ENCODE measurements at places on chromosomes 7 and 10.

GRCh38 chr7:72230281-72230680, 181.9 kb downstream of the CALN1 start:
- no peak for DNase-seq

- DNase-seq, result no peak
Observed at GRCh38 chr10:6314620-6315205, 112.0 kb downstream of the PFKFB3 start.

- no peak for DNase-seq
Observed at GRCh38 chr10:80561950-80562349, 24.2 kb downstream of the SH2D4B start.

GRCh38 chr7:56157238-56157790, 41.1 kb upstream of the NUPR2 start:
- DNase-seq, result no peak

DNA sequence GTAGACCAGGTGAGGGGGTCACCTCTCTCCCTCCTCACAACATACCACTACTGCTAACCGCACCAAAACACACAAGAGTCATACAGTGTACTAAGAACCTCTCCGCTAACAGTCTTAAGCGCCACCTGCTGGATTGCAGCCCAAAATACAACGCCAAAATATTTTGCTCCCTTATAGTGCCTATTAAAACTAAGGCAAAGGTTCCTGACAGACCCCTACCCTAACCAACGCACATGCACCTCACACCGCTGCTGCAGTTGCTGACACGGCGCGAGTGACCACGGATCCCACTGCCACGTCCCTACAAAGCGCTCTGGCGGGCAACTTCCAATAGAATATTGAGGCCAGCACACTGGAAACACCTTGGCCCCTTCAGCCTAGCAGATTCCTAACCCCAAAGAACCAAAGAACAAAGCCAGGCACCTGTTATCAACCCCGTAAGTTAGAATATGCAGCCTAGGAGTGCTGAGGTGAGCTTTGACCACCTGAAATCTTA, 563.6 kb upstream of the SEMA3D start:
- DNase-seq, result no peak

DNA sequence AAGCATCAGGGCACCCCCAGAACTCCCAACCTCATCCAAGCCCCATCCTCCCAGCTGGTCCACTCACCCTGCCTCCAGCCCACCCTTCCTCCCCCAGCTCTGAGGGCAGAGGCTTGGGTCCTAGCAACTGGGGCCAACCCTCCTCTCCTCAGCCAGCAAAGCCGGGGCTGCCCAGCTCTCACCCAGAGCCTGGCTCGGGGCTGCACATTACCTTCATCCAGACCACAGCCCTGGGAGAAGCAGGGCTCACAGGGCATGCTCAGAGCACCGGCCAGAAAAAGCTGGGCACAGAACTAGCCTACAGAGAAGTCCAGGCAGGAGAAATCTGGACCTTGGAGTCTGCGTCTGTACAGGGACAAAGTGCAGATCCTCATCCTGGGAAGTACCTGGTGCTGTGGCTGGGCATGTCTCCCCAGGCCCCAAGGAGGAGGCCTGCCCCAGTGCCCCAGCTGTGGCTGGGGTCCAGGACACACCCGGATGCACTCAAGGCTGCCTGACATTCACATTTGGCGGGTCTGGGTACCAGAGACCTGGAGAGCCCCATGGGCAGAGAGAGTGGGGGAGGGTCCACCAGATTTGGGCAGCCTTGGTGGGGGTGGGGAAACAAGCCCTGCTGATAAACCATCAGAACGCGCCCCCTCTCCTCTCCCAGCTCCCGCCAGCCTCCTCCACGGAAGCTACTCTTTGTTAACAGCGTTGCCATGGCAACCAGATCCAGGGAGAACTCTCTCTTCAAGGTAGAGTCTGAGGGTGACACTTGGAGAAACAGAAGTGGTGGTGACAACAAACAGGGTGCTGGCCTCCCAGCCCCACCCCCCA, 5.1 kb downstream of the RASGEF1A start:
- no peak for DNase-seq

DNA sequence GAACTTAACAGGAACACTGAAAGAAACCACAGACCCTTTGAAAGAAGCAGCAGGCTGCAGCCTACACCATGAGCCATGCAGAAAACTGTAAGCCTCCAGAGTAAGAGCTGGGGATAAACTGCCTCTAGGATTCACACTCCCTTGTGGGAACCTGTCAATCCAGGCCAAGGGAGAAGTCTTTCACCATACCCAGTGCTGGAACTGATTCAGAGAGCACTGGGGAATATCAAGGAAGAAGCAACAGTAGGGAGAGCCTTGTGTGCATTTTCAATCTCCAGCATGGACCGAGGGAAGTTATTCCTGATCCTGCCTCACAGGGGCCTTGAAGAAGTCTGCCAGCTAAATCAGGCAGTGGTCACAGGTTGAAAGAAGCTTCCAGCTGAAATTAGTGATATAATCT, 282.2 kb downstream of the AGMO start:
- no peak for DNase-seq

DNA sequence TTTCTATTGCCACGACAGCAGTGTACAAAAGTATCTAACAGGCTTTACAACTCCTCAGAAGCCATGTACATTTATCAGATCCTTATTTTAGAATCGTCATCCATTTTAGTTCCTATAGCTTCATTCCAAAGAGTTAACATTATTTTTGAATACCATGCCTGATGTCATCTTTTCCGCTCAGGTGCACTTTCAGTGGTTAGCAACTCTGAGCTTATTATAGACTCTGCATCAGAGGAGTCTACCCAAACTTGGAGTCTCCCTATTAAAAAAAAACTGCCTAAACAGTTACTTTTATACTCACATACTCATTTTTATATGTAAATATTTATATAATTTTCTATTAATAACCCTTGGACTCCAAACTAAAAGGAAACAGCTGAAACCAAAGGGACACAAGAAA, 31.6 kb upstream of the PRSS37 start:
- no peak for DNase-seq

- DNase-seq, result no peak
Observed at GRCh38 chr7:6273917-6274630, 1.6 kb upstream of the CYTH3 start.

DNA sequence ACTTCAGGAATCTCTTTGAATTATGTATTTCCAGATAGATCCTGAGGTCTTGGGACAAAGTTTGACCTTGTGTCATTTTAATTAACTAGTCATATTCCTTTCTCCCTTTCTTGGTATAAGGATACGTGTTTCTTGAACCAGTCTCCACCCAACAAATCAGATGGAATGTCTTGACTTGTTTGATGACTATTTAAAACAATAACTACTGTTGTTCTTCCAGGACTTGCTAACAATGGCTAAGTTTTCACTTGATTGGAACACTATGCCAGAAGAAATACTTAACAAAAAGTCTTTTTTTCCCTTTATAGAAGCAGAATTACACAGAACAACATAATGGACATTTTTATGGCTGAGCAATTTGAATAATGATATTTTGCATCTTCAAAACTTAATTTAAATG, 43.0 kb upstream of the WIPF3 start:
- DNase-seq, result no peak

DNA sequence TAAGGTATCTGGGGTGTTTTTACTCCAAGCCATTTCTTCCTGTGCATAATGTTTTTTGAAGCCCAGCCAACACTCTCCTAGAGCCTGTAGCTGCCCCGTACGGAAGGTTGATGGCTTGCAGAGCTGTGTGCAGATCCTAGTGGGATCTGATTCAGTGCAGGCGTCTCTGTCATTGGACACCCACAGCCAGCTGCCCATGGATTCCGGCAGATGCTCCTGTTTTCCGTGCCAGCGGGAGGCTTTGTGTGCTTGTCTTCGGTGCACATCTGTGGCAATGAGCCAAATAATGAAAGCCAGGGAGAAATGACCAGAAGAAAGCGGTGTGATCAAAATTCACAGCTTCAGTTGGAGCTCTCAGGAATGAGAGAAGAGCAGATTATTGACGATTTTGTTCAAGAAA, 426.4 kb downstream of the TYW1 start:
- no peak for DNase-seq

- DNase-seq, result no peak
Observed at GRCh38 chr7:30983914-30984247, 20.1 kb downstream of the GHRHR start.

- no peak for DNase-seq
Observed at GRCh38 chr10:70674560-70675495, 2.5 kb downstream of the ADAMTS14 start.

DNA sequence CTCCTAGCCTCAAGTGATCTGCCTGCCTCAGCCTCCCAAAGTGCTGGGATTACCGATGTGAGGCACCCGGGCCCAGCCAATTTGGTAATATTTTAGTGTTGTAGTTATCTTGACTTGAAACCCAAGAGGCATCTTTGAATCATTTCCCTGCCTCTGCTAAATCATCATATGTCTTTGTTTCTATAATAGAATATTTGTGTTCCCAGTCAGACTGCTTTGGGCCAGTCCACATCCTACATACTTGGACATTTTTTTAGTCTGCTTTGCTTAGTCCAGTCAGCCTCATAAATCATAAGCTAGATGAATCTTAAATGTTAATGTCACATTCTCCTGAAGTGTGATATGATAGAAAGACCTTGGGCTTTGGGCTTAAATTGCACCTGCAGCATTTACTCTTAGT, 5.9 kb downstream of the STAM start:
- DNase-seq, result no peak

DNA sequence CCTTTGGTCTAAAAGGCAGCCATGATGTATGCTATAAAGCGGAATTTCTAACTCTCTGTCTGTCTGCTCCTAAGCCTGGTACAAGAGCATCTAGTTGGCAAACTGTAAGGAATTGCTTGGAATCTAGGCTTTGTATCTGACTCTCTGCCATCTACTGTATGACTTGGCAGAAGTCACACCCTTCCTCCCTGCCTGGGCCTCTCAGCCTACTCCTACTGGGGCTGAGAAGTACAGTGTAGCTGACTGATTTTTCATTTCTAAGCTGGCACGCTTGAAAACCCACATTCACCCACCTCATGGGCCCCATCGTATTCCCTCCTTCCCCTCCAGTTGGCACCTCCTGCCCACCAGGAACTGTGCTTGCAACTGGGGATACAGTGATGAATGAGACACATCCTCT, 435.2 kb downstream of the PLXNA4 start:
- no peak for DNase-seq

GRCh38 chr10:71347587-71348395, 28.7 kb downstream of the SLC29A3 start:
- no peak for DNase-seq

- no peak for DNase-seq
Observed at GRCh38 chr7:82318786-82319185, 124.8 kb downstream of the CACNA2D1 start.

DNA sequence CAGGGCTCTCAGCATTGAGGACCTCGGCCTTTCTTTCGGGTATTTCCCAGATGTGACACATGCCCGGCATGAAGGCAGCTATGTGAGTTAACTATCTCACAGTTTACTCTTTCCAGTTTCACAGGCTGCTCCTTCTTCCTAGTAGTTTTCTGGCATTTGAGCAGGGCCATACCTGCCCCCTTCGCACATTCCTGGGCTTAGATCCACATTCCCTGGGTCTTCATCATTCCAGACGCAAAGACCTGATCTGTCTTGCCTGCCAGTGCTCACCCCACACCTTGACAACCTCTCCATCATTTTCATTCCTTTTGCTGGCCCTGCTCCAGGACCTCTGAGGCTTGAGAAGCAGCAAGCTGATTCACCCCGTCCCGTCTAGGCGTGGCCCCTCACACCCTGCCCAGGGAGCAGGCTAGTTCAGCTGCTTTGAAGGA, 227.5 kb downstream of the WDR11 start:
- DNase-seq, result no peak

Measured in activated T-cell treated with anti-CD3 and anti-CD28 coated beads for 24 hours (primary cell).